ENCODE measurements at places on chromosomes 6 and 20. TPM values are rescaled to one million over a fixed set of nuclear protein-coding genes. Genes with fewer than 3 reads are reported as not detected.
A peak's percentile ranks its signal among the peaks of the same experiment; 100 is the strongest.

DNA sequence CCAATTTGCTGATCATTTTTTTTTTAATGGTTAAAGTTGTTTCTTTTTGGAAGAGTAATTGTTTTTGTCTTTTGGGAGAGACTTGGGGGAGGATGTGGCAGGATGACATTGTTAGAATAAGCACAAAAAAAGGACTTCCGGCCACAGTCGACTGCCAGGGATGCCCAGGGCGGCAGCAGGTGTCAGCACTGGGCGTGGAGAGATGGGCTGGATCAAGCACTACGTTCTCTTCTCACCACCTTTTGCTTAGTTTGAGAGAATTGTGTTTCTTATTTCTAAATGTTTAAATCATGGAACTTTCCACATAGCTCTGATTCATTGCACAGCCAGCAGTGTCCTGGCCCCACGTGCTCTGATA lies 104.6 kb upstream of the FRMD1 start:
- no peak for DNase-seq

GRCh38 chr6:122702841-122703240 lies 76.7 kb upstream of the FABP7 start:
- no peak for DNase-seq

DNA sequence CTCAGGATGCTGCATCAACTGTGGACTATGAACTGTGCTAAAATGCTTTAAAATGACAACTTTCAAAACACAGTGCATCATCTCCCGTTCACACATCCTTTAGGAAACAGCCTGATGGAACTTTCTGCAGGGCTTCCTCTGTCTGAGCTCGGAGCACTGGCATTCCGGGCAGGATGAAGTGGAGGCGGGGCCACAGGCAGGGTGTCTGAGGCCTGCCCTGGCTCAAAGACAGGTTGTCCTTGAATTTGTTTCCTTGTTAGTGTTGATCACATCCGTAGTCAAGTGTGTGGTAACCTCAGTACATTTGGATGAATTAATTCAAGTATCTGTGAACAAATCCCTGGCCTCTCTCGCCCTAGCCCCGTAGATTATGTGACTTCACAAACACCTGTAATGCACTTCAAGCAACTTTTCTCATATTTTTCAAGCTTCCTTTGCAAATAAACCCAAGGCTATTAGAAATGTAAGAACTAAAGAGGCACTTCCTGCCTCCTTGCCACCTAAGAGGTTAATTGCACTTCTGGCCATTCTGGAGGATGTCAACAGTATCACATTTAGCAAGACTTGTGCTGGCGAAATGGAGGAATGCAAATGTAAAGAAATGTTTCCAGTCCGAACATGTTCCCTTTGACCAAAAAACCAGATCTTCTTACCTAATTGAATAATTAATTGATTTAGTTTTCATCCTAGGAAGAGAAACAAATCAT lies 3.1 kb downstream of the CD93 start:
- peak; percentile 44 for DNase-seq

OXT gene
- total RNA-seq, result not detected

TMC2 gene
- not detected for total RNA-seq

R3HDML gene
- total RNA-seq, result not detected

Data from foreskin keratinocyte (primary cell).